ENCODE measurements at places on chromosomes 11 and 22.

GRCh38 chr22:20238536-20238900, 29.6 kb downstream of the RTN4R start:
- H3K4me3 ChIP-seq: no peak overlapping the region
- H3K4me1 ChIP-seq: peaks cover 52% of the 10 kb centered on the region
- H3K36me3 ChIP-seq: peaks cover 7% of the 10 kb centered on the region
- no peak overlapping the region for H3K27ac ChIP-seq

DNA sequence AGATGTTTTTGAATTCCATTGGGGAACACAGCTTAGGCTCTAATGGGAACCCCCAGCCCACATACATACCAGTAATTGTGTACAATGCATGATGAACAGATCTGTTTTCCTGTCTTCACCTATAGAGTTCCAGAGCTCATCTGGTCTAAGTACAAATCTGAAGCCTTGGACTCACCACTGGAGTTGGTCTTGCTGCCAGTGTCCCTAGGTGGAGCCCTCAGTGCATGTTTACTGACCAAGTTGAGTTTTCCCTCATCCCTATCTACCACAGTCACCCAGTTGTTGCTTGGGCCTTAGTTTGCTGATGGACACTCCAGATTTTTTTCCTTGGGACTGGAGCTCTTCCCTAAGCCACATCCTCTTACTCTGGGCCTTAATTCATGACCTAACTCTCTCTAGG, 159.2 kb upstream of the DDI1 start:
- H3K27ac ChIP-seq: no peak overlapping the region
- no peaks in the 10 kb centered on the region for H3K36me3 ChIP-seq
- H3K4me1 ChIP-seq: peaks cover 3% of the 10 kb centered on the region
- H3K4me3 ChIP-seq: no peak overlapping the region

- DNase-seq: no peak
- no peak overlapping the region for H3K27ac ChIP-seq
These were observed 18.6 kb downstream of the CREB3L1 start for GRCh38 chr11:46296059-46296527.

DNA sequence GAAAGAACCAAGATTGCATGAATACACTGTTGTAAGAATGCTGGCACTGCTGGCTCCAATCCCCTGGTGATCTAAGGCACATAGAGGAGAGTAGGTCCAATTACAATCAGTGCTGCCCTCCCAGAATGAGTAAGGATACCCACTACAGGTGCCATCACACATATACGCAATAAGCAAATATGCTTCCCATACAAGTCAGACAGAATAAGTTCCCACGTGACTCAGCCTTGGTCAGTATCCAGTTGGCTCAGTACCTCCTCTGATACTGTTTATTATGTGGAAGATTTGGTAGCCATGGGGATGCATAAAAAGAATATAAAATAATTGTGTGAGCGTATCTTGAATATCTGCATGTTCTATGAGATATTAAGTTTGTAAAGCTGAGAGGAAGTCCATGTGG, 8.9 kb upstream of the OR2D3 start:
- H3K4me3 ChIP-seq: no peak overlapping the region
- DNase-seq: no peak
- no peaks in the 10 kb centered on the region for H3K36me3 ChIP-seq
- no peak overlapping the region for H3K27ac ChIP-seq

GRCh38 chr11:1948389-1948788, 1.3 kb downstream of the MRPL23 start:
- H3K4me3 ChIP-seq: no peak overlapping the region
- peaks cover 4% of the 10 kb centered on the region for H3K4me1 ChIP-seq
- no peak overlapping the region for H3K27ac ChIP-seq
- H3K36me3 ChIP-seq: no peaks in the 10 kb centered on the region
- no peaks in the 10 kb centered on the region for H3K27me3 ChIP-seq

GRCh38 chr22:46041642-46042041, 64.7 kb upstream of the WNT7B start:
- no peak for DNase-seq
- no peaks in the 10 kb centered on the region for H3K27me3 ChIP-seq
- no peaks in the 10 kb centered on the region for H3K36me3 ChIP-seq

DNA sequence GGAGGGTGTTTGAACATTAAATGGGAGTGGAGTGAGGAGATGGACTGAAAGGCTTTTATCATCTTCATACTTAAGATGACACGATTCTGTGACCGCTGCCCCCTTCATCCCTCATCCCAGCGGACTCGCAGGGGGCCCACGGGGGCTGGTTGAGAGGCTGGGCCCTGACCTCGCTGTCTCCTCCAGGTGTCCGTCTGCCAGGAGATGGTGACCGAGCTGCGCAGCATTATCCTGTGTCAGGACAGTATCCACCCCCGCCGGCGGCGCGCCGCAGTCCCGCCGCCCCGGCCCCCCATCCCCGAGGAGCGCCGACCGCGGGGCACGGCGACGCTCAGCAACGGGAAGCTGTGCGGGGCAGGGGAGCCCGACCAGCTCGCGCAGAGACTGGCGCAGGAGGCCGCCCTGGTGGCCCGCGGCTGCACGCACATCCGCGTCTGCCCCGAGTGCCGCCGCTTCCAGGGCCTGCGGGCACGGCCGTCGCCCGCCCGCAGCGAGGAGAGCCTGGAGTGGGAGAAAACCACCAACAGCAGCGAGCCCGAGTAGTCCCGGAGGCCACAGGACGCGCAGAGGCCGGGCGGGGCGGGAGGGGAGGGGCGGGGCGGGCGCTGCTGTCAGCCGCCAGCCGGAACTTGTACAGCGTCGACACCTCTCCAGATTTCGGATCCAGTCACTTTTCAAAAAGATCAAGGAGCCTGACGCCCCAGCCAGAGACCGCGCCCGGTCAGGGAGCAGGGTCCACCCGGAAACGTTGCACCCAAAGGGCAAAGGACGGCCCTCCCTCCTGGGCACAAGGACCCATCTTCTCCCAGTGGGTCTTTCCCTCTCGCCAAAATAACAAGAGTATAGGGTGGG, 38.0 kb upstream of the TBCEL start:
- DNase-seq: peak; percentile 91
- H3K4me3 ChIP-seq: no peak overlapping the region
- no peaks in the 10 kb centered on the region for H3K36me3 ChIP-seq
- H3K27ac ChIP-seq: no peak overlapping the region
- H3K4me1 ChIP-seq: peaks cover 6% of the 10 kb centered on the region

DNA sequence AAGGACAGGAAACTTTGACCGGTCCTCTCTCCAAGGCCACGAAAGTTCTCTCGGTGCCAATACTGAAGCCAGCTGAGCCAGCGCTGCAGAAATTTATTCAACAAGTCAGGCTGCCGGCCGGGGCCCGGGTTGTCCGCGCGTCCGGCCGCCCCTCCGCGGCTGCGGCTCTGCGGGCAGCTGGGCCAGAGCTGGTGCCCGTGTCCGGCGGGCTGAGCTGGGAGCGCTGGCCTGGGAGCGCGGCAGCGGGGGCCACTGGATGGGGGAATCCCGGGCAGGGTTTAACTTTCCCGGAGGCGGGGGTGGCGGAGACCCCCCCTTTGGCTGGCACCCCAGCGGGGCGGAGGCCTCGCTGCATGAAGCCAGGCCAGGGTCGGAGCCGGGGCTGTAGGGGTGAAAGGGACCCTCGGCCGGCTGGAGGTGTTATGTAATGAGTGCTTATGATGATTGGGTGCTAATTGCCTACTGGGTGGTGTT, 12.3 kb upstream of the CACNA1I start:
- H3K36me3 ChIP-seq: no peaks in the 10 kb centered on the region
- no peak overlapping the region for H3K27ac ChIP-seq
- DNase-seq: no peak
- peaks cover 87% of the 10 kb centered on the region for H3K27me3 ChIP-seq
- H3K4me3 ChIP-seq: no peak overlapping the region

- peaks cover 55% of the 10 kb centered on the region for H3K36me3 ChIP-seq
- peak; percentile 81 for DNase-seq
- no peaks in the 10 kb centered on the region for H3K27me3 ChIP-seq
- H3K27ac ChIP-seq: no peak overlapping the region
- no peaks in the 10 kb centered on the region for H3K4me1 ChIP-seq
These were observed 31.8 kb downstream of the BID start for GRCh38 chr22:17742527-17742902.

DNA sequence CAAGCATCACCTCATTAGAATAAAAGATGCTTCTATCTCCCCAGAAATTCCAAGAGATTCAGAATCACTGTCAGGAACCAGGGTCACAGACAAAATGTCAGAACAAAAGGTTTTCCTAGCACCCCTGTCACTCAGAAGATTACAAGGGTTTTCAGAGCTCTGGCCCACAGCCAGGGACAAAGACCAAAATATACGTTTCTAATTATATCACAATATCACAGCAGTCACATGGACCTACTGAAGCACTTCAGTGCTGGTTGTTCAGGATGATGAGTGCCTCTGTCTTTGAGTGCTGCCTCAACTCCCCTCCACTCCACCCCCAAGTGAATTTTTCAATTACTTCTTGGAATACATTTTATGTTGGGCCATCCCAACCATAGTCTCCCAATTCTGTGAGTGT, 21.9 kb upstream of the RTL6 start:
- no peaks in the 10 kb centered on the region for H3K4me1 ChIP-seq
- H3K4me3 ChIP-seq: no peak overlapping the region
- no peak overlapping the region for H3K27ac ChIP-seq
- no peak for DNase-seq
- no peaks in the 10 kb centered on the region for H3K36me3 ChIP-seq
- peaks cover 7% of the 10 kb centered on the region for H3K27me3 ChIP-seq

GRCh38 chr11:66766681-66767080, 37.7 kb upstream of the SPTBN2 start:
- no peak for DNase-seq
- H3K4me1 ChIP-seq: no peaks in the 10 kb centered on the region
- H3K27me3 ChIP-seq: no peaks in the 10 kb centered on the region
- H3K36me3 ChIP-seq: no peaks in the 10 kb centered on the region
- no peak overlapping the region for H3K4me3 ChIP-seq

DNA sequence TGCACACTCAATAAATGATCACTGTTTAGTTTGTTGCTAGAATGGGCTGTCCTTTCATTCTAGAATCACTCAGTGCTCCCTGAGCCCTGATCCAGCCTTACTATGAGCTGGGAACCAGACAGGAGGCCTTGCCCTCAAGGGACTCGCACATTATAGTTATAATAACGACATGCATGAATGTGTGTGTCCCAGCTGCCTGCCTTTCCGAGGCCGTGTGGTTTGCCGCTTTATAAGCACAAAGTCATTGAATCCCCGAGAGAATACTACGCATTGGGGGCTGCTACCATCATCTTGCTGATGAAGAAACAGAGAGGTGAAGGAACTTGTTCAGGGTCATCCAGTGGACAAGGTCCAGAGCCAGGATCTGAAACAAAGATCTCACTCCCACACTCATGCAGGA, 75.7 kb downstream of the NFAM1 start:
- H3K27me3 ChIP-seq: no peaks in the 10 kb centered on the region
- H3K4me3 ChIP-seq: no peak overlapping the region
- H3K36me3 ChIP-seq: no peaks in the 10 kb centered on the region
- peaks cover 6% of the 10 kb centered on the region for H3K4me1 ChIP-seq
- H3K27ac ChIP-seq: no peak overlapping the region

DNA sequence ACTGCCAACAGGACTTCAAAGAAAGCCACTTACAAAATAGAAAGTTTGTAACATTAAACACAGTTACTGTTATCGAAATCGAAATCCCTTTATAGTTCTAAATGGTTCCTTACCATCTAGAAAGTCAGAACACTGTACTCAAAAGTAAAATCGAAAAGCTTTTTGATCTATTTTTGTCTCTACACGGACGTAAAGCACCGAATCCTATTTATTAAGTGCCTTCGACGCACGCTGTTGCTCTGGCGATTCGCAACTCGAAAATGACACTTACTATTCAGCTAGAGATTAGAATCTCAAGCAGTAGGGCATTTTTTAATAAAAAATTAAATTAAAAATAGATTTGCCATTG, 78.3 kb downstream of the LARGE1 start:
- no peaks in the 10 kb centered on the region for H3K36me3 ChIP-seq
- no peak overlapping the region for H3K4me3 ChIP-seq
- no peaks in the 10 kb centered on the region for H3K27me3 ChIP-seq

DNA sequence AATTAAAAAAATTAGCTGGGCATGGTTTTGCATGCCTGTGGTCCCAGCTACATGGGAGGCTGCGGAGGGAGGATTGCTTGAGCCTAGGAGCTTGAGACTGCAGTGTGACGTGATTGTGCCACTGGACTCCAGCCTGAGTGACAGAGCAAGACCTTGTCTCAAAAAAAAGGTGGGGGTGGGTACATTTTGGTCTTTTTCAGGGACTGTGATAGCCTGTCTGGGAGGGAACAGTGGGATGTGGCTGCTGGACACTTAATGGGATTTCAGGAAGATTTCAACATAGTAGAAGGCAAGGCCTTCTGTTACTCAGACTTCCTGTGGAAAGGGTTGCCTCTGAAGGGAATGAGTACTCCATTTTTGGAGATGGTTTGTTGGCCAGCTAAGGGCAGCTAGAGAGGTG, 40.6 kb downstream of the RELT start:
- no peaks in the 10 kb centered on the region for H3K27me3 ChIP-seq
- DNase-seq: no peak
- no peak overlapping the region for H3K27ac ChIP-seq
- peaks cover 6% of the 10 kb centered on the region for H3K4me1 ChIP-seq
- H3K4me3 ChIP-seq: no peak overlapping the region

DNA sequence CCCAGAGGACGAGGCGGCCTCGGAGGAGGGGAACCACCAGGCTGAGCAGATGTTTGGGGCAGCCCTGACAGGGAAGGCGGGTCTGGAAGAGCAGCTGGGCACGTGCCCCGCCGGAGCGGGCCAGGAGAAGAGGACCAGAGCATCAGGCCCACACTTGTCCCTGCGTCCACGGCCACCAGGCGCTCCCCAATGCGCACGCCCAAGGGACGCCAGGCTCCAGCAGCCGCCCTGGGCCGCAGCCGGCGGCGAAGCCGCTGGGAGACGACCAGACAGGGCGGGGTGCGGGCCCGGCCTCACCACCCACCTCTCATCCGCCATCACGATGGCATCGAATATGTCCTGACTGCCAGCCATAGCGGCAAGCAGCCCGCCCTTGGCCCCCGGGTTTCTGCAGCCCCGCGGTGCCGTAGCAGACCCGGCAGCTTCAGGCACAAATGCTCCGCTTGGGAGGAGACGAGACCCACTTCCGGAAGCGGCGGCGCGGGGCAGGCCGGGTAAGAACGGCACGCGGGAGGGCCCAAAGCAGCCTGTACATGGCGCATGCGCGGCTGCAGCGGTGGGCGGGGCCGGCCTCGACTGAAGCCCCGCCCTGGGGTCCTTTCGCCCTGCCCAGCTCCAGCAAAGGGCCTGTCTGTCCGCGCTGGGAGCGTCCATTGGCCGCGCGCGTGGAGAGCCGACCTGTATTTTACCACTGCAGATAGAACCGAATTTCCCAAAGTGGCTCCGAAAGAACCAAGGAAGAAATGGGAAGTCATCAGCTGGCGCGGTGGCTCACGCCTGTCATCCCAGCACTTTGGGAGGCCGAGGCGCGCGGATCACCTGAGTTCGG, at the start of gene LTO1:
Gene LTO1, minus strand, starts transcription at position 468 of the 829 bp plus-strand sequence. Its CDS starts 114 bp downstream, at position 354.
- H3K27me3 ChIP-seq: no peaks in the 10 kb centered on the region
- peaks cover 5% of the 10 kb centered on the region for H3K36me3 ChIP-seq
- H3K4me3 ChIP-seq: peak within 1 kb of the TSS; percentile 82
- peaks cover 15% of the 10 kb centered on the region for H3K4me1 ChIP-seq
- peak; percentile 90 for DNase-seq
- peak within 1 kb of the TSS; percentile 84 for H3K27ac ChIP-seq

DNA sequence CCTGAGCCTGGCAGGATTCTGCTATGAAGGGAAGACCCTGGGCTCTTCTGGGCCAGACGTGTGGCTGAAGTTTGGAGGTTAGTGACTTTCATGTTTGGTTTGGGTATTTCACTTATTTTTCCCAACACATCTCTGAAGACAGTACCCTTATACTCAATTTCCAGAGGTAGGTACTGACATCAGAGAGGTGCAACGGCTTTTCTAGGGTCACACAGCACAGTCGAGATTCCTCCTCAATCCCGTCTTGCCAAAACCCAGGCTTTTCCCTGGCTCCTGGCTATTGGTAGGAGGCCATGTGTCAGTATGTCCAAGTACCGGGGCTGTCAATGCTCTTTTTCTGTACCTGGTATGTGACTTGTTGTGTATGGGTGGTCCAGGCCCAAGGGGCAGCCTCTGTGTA, 6.1 kb upstream of the PMM1 start:
- no peak overlapping the region for H3K27ac ChIP-seq
- H3K27me3 ChIP-seq: peaks cover 68% of the 10 kb centered on the region
- H3K4me3 ChIP-seq: no peak overlapping the region
- no peak for DNase-seq

Measured in common myeloid progenitor, CD34-positive (primary cell).